H54 (cell line): ENCODE measurements at places on chromosomes 6 and 20.

DNA sequence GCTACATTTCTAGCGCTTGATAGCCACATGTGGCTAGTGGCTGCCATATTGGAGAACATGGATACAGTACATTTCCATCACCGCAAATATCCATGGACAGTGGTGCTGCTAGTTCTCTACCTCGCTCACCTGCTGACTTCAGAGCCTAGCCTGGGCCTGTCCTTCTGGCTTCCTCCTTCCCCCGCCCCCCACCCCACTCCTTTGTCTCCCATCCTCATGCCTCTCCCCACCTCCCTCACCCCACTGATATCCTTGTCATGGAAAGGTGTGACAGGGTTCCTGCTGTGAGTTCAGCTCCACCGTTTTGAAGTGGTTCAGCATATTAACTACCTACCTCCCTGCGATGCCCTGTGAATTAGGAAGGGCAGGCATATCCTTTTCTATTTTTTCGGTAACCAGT lies 14.2 kb downstream of the NKX2-2 start:
- no peak for DNase-seq

DNA sequence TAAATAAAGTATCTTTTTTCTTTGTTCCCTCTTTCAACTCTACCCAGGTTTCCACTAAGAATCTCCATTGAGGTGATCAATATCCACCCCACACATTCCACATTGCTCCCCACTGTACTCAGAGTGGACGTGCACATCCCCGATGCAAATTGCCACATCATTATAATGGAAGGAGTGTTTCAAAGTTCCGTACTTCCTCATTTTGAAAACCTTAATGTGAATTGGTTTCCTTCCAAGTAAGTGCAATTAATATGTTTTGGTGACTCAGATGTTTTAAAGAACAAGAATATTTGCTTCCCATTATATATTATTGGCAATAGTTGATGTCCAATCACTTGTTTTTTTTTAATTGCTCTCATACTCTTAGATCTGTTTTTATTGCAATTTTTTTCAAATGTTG lies 463.6 kb downstream of the HACE1 start:
- DNase-seq = no peak

DNA sequence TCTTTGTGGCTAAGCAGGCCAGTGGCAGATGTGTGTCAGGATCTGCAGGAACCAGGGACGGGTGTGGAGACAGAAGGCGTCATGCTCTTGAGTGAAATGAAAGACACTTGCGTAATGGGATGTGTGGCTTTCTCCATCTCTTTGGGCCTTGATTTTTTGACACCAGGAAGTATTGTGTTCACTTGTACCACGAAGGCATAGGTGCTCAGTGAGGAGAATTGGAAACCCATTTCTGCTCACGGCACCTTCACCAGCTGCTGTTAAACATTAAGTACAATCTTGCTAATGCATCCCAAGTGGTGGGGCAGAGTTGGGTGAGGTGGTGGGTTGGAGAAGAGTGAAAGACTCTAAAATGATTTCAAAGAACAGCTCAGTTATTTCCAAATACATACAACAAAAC lies 30.0 kb downstream of the GJA10 start:
- DNase-seq = no peak

DNA sequence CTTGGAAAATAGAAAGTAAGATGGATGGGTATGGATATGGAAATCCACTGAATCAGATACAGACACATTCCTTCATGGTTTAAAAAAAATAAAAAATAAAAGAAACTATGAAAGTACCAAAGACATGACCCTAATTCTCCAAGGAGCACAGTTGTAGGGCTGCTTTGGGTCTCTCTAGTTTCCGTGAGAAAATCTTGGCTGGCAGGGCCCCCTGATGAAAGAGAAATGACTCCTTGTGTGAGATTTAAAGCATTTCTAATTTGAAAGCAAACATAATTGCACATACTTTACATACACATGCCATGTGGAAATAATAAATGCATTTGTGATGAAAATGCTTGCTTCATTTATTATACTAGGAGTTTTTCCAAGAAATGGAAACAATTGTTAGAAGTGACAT lies 593.9 kb upstream of the BTBD3 start:
- no peak for DNase-seq

GRCh38 chr20:21101453-21101931 lies 4.7 kb downstream of the LINC00237 start:
- no peak for DNase-seq

DNA sequence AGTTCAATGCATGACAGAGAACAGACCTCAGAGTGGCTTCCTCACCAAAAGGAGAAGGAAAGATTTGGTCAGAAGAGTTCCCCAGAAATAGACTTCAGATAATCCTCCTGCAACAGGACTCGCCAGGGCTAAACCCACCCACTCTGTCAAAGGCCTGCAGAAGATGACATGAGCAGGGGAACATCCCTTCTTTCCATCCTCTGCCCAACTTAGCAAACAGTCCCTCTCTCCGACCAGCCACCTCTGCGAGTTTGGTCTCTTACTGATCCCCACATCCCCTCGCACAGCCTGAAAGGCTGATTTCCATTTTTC lies 7.5 kb downstream of the NFATC2 start:
- no peak for DNase-seq

GRCh38 chr6:56802584-56802983 lies 152.3 kb upstream of the BEND6 start:
- DNase-seq = no peak

DNA sequence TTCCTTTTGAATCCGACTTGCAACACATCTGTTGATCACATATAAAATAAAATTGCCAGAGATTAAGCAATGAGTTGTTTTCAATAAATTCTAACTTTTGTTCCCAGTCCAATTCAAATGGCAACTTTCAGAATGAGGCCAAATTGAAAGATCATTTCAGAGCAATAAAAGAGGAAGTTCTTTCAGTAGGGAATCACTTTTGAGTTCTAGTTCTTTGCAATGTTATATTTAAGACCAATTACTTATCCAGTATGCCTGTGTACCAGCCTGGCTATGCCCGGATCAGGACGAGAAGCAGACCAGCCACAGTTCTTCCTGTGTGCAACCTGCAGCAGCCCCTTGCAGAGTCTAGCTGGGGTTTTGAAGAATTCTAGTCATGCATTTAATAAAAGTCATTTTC lies 232.5 kb downstream of the BTBD9 start:
- no peak for DNase-seq

DNA sequence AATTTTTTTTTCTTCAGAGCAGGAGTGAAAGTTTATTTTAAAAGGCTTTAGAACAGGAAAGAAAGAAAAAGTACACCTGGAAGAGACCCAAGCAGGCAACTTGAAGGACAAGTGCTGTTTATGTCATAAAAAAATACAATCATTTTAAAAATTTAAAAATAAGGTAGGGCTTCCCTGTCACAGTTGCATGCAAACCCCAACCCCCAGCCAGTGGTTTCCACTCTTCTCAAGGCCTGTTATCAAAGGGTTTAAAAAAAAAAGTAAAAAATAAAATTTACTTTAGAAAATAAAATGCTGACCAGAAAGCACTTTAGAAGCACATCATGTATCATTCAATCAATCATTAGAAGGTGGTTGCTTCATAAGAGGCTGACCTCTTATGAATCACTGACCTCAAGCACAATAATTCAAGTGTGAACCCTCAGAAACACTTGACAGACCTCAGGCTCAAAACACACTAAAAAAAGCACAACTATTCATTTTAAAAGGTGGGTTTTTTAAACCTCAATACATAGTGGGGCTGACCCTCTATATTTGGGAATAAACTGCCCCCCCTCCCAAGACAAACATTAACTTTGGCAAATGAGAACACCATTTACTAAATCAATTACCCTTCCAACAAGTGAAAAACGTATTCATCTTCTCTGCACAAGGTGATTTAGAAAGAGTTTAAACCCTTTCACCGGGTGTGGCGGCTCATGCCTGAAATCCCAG lies 15.6 kb downstream of the ILRUN start:
- no peak for DNase-seq

- no peak for DNase-seq
Measured at GRCh38 chr6:166692723-166693302, 65.8 kb upstream of the RPS6KA2 start.

- no peak for DNase-seq
Measured at GRCh38 chr6:23589811-23590210, 536.2 kb upstream of the NRSN1 start.

- no peak for DNase-seq
Measured at GRCh38 chr6:26354162-26354561, 10.8 kb upstream of the BTN3A2 start.

GRCh38 chr20:32075534-32075933 lies 23.5 kb downstream of the HCK start:
- DNase-seq = no peak

DNA sequence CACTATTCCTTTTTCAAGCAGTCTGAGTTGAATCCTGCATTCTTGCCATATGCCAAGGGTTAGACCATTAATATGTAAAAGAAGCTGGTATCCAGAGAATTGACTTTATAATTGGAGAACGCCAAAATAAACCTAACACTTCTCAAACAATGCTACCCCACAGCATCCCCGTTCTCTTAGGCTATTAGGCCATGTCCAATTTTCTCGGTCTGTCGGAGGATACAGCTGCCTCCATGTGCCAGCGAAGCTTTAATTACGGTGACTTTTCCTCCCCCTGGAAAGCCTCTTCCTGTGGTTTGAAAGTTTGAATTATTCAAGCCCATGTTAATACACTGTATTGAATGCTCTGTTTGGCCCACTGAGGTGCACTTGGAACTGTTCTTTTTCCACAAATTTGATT lies 60.5 kb downstream of the HS3ST5 start:
- no peak for DNase-seq

DNA sequence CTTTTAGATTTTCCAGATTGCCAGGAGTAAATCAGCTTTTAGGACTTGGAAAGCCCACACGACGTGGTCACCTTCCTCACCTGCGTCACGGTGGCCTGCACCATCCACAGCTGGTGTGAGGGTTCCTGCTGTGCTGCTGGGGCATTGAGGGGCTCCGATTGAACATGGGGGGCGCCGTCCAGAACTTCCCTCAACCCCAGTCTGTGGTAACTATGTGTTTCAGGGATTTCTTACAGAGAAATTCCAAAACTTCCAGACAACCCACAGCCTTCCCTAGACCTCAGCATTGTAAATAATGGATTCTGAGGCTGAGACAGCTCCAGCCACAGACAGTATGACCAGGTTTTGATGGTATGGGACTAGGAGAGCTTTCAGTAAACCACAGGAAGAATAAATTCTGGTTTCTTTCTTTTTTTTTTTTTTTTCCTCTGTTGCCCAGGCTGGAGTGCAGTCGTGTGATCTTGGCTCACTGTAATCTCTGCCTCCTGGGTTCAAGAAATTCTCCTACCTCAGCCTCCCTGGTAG lies 46.7 kb upstream of the IRF4 start:
- no peak for DNase-seq

DNA sequence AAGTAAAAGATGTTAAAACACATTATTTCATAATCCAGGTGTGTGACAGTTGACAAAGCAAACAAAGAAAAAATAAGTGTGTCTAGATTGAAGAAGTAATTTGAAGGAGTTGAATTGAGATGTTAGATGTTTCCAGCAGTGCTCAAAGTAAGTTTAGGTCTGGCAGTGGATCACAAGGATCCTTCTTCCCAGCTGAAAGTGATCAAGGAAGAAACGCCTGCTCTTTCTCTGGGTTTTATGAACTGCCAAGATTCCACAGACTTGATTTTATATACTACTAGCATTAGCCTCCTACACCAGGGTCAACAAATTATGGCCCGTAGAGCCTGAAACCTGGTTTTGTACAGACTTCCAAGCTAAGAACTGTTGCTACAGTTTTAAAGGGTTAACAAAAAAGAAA lies 30.3 kb downstream of the STX7 start:
- DNase-seq = no peak

DNA sequence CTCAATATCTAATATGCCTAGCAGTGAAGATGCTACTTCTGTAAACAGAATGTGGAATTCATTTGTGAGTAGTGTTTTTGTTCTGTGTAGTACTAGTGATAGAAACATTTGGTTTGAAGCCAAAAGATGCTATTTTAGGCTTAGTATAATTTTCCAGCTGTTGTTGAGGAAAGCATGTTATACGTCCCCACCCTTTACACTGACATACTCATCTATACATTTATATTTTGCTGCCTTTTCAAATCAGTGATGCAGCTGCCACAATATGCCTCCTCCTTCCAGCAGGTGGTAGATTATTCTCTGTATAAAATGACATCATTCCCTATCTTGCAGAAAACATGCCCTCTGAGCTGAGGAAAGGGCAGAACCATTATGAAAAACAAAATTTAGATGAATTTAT lies 1217.6 kb upstream of the GJE1 start:
- no peak for DNase-seq

GRCh38 chr20:44572551-44573500 lies 9.6 kb upstream of the PKIG start:
- DNase-seq = no peak
